ENCODE measurements at places on chromosomes 2 and 18.

GRCh38 chr18:34866739-34867138 is 156.6 kb downstream of the DTNA start:
- no peak for DNase-seq

- DNase-seq, result no peak
Observed at GRCh38 chr2:230668939-230669303, 43.7 kb upstream of the CAB39 start.

DNA sequence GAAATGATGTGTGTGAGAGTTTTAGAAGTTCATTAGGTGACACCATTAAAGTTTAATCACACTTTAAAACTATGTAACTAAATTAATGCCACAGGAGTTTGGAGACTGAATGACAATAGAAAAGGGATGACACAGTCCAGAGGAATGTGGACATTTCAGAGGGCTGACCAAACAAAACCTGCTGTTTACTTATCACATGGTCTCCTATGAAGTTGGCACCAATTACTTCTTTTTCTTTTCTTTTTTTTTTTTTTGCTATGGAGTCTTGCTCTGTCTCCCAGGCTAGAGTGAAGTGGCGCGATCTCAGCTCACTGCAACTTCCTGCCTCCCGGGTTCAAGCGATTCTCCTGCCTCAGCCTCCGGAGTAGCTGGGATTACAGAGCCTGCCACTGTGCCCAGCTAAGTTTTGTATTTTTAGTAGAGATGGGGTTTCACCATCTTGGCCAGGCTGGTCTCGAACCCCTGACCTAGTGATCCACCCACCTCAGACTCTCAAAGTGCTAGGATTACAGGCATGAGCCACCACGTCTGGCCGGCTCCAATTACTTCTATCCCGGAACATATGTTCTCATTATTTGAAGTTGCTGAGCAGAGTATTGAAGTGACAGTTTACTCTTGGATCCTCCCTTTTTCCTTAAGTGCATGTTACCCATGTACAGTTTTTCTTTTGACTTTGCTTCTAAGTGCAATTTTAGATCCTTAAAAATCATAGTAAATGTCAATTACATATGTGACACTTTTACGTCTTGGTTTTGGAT is 4.3 kb downstream of the AGPS start:
- no peak for DNase-seq

DNA sequence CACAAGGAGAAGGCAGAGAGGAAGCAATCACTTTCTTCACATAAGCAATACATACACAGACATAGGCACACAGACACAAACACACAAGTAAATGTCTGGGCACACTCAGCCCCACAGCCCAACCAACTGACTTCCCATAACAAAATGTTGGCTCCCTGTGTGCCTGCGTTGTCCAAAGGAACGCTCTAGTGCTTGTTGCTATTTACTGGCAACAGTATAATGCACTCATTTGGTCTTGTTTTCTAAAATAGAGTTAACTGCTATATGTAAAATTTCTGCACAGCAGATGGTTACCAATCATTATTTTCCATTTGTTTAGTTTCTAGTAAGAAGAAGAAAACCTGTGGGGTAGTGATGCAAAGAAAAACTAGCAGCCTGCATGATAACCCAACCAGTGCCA is 16.5 kb downstream of the FIGN start:
- no peak for DNase-seq

- no peak for DNase-seq
Observed at GRCh38 chr2:28267282-28267681, 125.4 kb upstream of the FOSL2 start.

DNA sequence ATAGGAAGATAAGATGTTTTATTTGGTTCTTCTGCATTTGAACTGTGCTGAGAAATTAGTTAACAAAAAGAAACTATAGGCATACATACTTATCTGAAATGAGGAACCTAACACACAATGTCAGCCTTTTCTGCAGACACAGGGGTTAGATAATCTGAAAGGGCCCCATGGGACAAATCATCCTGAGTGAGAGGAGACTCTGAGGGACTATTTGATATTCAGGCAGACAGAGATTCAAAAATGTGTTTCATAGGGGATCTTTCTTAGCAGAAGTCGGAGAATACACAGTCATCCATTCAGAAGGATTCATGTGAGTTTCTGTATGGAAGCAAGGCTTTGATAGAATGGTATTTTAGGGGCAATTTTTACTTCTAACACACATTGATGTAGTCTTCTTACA is 79.1 kb downstream of the NCKAP5 start:
- no peak for DNase-seq

DNA sequence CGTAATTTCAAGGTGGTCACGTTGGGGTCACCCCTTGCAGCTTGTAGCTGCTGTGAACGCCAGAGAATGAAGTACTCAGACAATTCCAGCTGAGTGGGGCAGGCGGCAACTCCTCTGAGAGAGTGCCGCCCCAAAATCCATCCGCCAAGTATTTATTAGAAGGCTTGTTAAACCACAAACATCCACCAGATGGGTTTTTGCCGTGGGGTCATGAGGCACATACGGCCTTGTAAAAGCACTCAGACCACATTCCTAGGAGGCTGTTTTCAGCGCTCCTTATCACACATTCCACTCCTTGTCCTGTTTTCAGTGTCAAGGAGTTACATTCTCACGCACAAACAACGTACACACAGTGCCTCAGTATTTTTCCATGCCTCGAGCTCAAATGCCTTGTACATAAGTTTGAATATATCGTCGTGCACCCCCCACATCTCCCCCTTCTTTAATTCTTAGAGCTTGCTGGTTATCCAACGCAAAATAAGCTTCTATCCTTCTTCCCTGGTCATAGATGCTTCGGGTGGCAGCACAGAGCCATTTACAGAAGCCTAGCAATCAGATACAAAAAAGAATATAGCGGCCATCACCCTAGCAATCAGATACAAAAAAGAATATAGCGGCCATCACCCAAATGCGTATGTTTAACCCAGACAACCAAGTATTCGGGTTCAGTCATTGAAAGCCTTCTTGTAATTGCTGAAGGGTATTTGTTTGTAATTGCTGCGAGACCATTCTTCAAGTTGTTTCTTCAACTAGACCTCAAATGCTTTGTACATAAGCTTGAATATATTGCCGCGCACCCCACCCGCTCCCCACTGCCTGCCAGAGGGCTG is 7.3 kb downstream of the ALPP start:
- DNase-seq, result no peak

DNA sequence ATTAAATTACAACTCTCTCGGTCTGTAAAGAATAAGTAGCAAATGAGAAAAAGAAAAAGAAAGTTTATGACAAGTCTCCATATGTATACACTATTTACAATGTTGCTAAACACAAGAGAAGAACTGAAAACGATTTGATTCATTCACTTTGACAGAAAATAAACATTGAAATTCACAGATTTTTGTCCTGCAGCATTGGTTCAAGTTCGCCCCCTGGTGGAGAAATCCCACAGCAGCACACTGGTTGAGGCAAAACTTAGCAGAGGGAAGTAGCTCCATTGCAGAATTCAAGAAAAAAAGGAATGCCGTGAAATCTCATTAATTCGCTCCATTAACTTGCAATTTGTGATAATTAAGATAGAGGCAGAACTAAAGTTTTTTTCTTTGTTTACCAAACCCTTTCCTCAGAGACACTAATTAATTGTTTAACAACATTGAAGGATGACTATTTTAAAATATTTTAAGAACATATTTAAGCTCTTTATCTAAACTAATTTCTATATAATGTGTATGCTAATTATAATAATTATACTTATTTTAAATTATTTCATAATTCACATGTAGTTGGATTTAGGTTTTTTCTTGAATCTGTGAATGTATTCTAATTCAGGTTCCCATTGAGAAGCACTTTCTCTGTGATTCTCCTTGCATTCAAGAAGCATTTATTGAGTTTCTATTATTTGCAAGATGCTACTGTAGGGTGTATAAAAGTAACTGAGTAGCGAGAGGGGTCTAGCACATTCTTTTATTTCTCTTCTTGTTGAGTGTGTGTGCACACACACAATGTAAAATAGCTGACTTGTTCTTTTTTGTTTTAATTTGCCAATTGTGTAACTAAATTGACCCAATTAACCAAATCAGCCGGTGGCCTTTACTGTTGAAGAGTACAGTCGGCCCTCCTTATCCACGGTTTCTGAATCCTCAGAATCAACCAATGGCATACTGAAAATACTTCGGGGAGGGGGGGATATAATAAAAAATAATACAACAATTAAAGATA is 74.1 kb downstream of the COL4A3 start:
- DNase-seq, result peak; percentile 79

DNA sequence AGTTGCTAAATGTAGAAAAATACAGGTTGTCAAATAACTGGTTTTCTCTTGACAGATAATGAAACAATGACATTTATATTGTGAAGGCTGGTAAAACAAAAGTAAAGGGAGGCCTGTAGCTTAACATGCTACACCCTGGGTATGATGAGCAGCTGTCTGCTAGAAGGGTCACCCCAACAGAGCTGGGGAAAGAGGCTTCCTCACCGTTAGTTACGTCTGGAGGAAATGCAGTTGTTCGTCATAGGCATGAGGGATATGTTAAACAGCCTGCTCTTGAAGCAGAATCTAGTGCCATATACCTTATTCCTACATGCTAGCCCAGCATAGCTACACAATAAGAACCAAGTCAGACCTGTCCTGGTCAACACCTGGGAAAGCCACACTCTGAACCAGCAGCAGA is 49.9 kb downstream of the LPIN2 start:
- DNase-seq, result no peak

GRCh38 chr2:225052703-225053102 is 10.4 kb upstream of the DOCK10 start:
- no peak for DNase-seq

- no peak for DNase-seq
Observed at GRCh38 chr2:120221616-120222015, 1.6 kb downstream of the TMEM185B start.

DNA sequence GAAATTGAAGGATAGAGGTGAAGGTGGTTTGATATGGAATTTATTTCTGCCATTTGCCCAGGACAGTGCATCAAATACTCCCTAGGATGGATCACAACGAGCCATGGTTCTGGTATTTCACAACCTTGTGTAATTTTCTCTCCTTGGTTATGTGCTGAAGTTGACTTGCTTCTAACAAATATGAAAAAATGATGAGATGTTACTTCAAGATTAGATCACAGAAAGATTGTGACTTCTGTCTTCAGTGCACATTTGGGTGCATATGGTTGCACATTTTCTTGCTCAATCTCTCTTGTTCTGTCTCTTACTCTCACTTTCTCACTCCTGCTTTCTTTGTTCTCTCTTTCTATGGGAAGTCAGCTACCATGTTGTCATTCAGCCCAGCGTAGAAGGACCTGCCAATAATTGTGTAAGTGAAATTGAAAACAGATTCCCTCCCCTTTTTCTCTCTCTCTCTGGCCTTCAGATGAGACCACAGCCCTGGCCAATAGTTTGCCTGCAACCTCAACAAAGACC is 104.6 kb upstream of the RMDN2 start:
- no peak for DNase-seq

DNA sequence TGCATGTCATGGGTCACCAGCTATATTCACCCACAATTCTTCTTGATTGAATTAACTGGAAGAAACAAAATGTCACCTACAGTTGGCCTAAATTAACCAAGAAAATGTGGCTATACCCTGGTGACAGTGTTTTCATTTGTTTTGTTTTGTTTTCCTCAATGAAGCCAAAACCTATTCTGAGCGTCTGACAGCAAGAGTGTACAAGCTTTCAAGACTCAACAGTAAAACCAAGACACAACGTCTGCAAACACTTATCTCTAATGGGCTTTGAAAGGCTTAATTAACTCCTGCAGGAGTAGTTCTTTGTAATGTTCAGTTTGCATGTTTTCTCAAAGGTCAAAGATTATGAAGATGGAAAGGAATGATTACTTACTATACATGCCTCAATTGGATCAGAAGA is 827.6 kb upstream of the KLHL29 start:
- DNase-seq, result no peak

DNA sequence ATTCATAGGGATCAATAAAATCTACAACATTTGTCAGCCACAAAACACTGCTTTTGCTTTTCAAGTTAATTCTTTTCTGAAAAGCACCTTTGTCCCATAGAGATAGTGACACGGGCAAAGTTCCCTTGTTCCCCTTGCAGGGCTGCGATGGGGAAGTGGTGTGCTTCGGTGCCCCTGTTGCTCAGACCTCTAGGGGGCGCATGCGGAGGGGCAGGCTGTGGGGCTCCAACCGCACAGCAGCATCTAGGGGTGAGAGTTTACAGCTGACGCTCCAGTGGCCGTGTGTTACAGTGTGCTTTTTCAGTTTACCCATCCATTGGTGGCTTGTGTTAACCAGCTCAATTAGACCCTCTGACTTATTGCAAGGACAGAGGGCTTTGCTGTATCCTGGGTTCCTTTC is 1432.2 kb upstream of the ACVR2A start:
- peak; percentile 82 for DNase-seq

- DNase-seq, result no peak
Observed at GRCh38 chr2:236653863-236654262, 84.2 kb downstream of the ACKR3 start.

GRCh38 chr2:3692375-3692774 is 11.0 kb upstream of the DCDC2C start:
- no peak for DNase-seq

DNA sequence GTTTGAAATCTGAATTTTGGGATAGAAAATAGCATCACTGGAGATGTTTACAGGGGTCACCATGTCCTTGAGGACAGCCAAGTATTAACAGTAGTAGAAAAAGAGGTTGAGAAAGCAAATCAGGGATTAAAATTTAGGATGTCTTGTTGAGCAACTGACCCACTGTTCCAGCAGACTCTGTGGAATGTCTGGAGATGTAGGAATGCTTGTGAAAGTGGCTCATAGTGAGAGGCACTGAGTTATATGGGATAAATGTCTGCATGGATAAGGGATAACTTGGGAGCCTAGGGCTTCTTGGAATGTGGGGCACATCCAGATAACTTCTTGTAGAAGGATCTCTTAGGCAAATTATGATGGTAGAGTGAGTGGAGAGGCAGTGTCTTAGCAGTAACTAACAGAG is 495.0 kb downstream of the TMX3 start:
- no peak for DNase-seq

DNA sequence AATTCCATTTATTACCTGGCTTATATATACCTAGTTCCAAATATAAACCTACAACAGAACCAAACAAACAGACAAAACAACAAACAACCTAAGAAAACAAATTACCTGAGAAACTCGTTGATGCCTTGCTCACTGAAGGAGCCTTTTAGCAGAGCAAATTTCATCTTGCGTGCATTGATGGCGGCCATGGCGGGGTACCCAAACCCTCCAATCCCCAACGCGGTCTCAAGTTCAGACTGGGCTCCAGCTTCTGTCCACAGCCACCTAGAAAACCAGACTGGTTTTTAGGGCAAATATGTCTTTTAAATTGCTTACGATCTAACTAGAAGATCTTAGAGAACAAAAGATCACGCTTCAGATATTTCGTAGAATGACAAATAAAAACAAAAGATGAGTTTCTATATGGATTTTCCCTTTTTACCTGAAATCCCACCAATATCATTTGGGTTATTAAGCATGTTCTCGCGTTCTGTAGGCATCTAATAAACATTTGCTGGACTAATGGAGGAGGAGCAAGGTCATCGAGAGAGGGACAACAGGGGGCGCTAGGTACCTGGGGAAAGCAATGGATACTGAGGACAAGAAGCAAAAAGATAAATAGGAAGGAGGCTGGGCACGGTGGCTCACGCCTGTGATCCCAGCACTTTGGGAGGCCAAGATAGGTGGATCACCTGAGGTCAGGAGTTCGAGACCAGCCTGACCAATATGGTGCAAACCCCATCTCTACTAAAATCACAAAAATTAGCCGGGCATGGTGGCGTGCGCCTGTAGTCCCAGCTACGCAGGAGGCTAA is 25.2 kb downstream of the PDIA6 start:
- peak; percentile 72 for DNase-seq
